T47D (cell line): ENCODE measurements at places on chromosomes 5 and 9.
A peak's percentile ranks its signal among the peaks of the same experiment; 100 is the strongest.

GRCh38 chr9:125133403-125134329 is 9.7 kb downstream of the SCAI start:
- DNase-seq: no peak

GRCh38 chr5:91367908-91368648 is 15.0 kb downstream of the ARRDC3 start:
- DNase-seq: no peak

DNA sequence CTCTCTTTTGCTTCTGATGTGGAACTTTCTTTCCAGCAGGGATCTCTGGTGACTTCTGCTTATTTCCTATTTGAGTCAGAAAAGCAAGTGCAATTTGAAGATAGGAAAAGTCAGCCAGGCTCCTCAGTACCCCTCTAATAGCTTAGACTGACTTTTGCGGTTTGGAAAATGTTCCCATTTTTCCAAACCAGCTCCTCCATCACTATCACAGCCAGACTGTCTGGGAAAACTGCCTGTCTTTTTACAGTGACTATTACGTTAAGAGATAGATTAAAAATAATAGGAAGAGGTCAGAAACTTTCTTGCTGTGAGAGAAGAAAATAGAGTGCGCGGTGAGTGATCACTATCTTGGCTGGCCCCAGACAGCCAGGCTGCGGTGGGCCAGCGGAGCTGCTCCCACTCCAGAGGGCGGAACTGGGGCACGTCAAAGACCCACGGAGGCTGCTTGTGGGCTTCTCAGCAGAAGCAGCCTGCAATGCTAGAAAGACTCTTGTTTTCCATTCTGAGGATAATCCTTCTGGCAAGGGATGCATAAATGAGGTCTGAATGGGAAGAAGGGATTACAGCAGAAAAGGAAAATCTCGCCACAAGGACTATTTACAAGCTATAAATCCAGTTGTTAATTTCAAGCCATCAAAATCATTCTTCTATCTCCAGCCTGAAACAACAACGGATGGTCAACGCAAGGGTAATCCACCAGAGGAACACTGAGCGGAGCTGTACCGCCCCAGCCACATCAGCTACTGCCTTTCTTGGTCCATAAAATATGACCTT is 151.0 kb upstream of the MSX2 start:
- no peak for DNase-seq

DNA sequence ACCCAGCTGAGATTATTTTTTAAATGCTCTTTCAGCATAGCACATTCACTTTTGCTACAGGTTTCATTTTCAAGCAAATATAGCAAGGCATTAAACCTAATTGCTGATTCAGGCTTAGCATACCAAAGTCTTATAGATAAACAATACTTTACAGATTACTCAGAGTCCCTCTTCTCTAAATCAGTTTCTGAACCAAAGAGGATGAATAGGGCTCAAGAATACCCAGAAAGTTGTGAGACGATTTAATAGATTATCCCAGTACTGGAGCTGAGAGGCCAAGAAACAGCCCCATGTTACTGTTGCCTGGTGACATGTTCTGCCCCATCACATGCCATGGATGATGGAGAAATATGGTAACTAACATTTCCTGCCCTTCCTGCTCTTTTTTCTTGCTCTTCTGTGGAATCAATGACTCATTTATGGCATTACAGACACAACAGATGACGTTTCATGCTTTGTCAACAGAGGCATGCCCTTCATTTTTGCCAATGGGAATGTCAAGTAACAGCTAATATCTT is 18.1 kb upstream of the SSBP2 start:
- DNase-seq: no peak

GRCh38 chr9:14909961-14910805 is at the start of gene FREM1:
FREM1 (minus strand) TSS chr9:14910428; CDS start chr9:14868977, 41,451 bp downstream.
- DNase-seq: peak; percentile 2

- DNase-seq: no peak
Observed at GRCh38 chr9:79384091-79384490, 187.7 kb upstream of the TLE4 start.

DNA sequence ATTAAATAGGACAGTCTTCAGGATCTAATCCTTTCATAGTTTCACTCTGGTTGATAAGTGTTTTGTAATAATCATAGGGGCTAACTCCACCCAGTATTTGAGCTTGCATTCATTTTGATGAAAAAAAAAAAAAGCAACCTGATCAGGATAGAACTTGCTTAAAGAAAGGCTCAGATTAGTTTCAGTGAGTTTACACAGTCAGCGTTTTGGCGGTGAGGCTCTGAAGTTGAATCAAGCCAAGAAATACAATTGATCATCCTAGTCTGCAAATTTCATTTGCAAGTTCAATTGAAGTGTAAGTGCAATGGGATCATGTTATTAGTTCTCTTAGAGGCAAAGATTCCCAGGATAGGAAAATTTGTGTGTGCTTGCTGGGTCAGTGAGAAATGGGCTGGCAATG is 159.7 kb upstream of the ELL2 start:
- no peak for DNase-seq

DNA sequence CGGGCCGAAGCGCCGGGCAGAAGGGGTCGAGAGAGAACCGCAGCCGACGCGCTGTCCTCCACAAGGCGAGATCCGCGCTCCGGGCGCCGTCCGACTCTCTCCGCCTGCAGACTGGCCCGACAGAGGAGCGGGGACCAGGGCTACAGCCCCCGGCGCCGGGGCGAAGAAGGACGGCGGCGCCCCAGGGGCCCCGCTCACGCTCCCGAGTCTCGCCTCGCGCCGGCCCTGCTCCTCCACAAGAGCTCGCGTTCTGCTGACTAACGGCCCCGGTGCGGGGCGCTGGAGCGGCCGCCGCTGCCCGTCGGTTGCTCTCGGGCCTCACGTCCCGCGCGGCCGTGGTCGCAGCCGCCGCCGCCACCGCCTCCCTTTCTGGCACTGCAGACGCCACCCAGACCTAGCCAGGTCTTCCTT is 338 bp downstream of the ABHD17B start:
- no peak for DNase-seq

GRCh38 chr9:4984171-4984620 is 876 bp upstream of the JAK2 start:
- no peak for DNase-seq

GRCh38 chr9:118734696-118735095 is 634.5 kb downstream of the BRINP1 start:
- DNase-seq: no peak

GRCh38 chr5:115657125-115657880 is 31.5 kb upstream of the TMED7 start:
- no peak for DNase-seq

DNA sequence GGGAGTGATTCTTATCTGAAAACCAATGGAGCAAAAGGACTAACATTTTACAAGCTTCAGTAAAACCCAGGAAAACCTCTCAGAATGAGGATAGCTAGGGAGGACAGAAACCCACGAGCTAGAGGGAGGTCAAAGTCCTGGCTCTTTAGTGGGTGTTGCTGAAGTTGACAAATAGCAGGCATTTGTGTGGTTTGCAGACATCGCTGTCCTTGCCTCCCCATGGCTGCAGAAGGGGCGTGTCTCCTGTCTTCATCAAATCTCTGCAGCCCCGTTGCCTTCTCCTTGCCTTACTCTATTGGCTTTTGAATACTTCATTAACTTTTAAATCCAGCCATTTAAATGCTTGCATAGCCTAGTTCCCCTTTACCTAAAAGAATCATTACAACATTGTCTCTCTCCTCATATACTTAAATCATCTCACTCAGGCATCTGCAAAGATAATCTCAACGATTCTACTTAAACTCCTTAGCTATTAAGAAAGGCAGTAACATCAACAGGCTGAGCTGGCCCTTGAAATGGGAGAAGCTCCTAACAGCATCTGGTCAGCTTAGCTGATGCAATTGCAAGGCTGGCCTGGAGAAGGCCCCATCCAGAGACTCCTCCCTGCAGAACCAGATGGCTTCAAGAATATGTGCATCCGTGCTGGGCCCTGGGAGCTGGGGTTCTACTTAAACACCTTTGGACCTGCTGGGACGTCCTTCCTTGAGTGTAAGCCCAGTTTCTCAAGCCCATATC is 152.8 kb upstream of the TAS2R1 start:
- DNase-seq: no peak
